Activated CD8-positive, alpha-beta memory T cell treated with anti-CD3 and anti-CD28 coated beads, Interleukin-2, amount 50 U/mL, for 48 hours (primary cell): ENCODE measurements at places on chromosomes 12 and 14.

DNA sequence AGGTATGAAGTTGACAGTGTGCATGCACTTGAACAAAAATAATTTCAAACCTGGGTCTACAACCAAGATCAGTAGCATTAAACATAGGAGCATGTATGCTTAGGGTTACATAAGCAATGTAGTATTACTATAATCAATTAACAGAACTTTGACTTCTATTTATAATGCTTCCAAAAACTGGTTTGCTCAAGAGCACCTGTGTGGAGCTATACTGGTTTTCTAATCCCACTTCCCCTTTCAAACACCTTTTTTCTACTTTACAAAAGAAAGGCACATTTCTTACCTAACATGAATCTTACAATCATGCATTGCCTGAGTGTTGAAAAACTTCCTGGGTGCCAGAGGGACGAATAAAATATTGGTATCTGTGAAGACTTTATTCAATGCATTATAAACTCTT, 72.7 kb downstream of the EFCAB11 start:
- no peak for DNase-seq

DNA sequence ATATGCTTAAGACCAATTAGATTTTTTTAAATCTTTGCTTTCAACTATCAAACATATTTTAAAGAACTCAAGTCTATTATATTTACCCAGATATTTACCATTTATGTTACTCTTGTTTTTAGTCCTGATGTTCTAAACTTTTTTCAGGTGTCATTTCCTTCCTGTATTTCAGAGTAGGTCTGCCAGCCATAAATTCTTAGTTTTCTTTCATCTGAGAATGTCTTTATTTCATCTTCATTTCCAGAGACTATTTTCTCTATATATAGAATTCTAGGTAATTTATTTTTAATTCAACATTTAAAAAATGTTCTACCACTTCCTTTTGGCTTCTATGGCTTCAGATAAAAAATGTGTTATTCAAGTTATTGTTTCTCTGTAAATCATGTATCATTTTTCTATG, 218.2 kb upstream of the AMIGO2 start:
- DNase-seq = no peak

GRCh38 chr12:92929983-92930382, 888 bp upstream of the EEA1 start:
- no peak for DNase-seq

DNA sequence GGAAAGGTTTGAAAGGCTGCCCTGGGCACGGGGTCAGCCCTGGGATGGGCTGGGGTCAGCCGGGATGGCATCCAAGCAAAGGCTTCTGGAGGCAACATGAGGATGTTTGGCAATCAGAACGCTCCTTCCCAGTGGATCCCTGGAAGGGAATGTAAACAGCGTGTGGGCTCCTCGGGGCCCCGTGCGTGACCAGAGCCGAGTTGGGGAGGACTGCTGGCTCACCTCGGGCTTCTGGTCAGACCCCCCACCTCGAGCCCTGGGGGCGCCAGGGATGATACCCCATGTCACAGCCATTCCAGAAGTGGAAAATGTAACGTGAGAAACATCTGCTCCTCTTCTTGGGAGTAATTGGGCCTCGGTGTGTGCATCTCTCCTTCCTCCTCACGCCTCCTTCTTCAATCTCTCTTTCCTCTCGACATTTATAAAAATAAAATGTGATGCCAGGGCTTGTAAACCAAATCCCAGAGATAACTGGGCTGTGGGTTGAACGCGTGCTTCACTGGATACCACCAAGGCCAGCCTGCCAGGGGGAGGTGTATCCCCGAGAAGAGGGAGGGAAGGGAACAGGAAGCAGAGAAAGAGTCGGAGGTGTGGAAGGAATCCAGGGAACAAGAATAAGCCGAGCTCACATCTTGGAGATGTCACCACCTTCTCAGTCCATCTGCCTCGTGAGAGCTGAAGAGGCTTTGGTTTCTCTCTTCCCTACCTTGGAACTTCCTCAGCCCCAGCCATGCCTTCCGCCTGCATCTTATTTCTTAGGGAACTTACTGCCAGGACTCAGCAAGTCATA, 144.8 kb downstream of the NUAK1 start:
- DNase-seq = no peak

DNA sequence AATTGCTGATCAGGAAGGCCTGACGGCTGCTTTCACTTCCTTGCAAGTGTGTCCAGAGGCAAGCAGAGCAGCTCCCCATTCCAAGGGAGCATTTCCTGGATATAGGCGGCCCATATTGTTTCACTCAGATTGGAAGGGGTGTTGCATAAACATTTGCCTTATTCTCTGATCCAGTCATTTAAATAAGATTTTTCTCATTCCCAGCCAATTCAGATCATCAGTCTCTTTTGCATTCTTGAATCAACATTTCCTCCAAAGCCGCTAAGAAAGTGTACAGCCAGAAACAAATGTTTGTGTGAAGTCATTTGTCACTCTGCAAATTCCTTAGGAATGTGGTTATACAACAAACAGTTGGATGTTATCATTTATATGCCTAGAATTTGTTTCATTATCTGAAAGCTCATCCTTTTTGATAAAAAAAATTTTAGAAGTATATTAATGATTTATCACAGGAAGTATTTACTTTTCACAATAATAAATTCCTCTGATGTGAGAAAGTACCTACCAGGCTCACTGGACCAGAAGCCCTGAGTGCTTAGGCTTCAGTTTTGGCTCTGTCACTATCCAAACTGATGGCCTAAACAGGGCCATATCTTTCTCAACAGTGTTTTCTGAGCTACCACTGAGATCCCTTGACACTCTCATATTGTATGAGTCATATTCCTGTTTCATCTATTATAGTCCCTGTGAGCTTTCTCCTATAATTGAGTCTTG, 379.6 kb downstream of the CCDC91 start:
- no peak for DNase-seq

- DNase-seq = no peak
Observed at GRCh38 chr12:128245121-128245520, 21.8 kb upstream of the TMEM132C start.

GRCh38 chr14:22900081-22900799, 17.2 kb downstream of the REM2 start:
- DNase-seq = no peak

- DNase-seq = no peak
Observed at GRCh38 chr12:51947246-51947996, 4.1 kb upstream of the ACVR1B start.

- DNase-seq = no peak
Observed at GRCh38 chr14:91373591-91374254, 43.9 kb downstream of the CCDC88C start.

- DNase-seq = peak; percentile 68
Observed at GRCh38 chr12:57240926-57241401, 10.0 kb downstream of the STAC3 start.

DNA sequence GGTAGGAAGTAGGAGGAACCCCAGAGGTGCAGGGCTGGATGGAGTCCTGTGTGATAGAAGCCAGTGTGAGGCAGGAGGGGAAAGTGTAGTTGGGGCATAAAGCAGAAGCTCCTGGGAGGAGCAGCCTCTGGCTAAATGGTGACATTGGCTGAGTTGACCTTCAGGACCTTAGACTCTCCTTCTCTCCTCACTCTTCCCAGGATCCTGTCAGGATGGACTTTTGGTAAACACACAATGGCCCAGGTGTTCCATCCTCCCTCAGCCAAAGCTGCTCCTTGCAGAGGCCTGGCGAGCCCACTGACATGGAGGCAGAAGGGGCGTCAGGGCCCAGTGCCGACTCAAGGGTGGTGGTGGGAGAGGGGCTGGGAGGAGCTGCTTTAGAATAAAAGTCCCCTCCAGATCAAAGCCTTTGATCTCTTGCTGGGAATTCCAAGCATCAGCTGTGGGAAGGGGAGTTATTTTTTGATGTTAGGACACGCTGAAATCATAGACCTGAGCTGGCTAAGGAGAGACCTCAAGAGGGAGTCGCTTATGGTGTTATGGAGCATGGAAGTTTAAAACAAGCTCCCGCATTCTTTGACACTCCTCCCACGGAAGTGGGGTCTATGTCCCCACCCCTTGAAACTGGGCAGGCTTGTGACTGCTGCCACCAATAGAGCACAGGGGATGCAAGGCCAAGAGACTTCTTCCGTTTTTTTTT, 44.1 kb downstream of the SMIM41 start:
- DNase-seq = no peak

DNA sequence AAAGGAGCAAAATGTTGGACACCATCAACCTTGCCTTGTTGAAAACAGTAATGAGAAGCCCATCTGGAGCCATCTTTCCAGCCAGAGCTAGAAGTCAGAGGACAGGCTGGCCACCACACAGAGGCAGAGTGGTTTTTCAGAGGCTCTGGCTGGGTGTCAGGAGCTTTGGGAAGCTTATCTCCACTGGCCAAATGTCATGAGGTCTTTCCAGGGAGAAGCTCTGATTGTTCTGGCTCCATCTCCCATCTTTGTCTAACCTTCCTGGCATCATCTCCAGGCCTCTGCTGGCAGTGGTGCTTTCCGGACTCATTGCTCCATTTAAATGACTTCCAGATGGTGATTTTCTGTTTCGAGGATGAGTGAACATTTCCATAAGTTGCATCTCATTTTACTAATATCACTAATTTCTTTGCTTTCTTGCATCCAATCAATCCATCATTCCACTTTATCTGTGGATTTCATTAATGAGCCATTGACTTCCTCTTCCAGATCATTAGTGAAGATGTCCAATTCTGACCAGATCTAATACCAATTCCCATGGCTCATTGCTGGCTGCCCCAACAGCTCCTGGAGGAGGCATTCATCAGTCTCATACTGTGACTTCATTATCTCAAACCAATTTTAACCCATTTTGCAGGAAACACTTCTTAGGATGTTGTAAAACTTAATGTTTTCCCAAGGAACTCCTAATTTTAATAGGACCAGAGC, 35.3 kb upstream of the TMTC1 start:
- DNase-seq = no peak

DNA sequence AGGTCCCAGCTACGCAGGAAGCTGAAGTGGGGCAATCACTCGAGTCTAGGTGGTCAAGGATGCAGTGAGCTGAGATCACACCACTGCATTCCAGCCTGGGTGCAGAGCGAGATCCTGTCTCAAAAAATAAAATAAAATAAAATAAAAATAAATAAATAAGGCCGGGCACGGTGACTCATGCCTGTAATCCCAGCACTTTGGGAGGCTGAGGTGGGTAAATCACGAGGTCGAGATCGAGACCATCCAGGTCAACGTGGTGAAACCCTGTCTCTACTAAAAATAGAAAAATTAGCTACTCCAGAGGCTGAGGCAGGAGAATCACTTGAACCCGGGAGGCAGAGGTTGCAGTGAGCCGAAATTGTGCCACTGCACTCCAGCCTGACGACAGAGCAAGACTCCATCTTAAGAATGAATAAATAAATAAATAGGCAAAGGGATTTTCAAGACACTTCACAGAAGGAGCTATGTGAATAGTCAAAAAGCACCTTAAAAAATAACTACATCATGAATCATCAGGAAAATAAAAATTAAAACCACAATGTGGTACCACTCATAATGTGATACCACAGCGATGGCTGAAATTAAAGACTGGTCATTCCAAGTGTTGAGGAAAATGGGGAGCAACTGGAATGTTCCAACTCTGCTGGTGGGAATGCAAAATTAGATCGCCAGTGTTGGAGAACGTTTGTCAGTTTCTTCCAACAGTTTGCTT, 92.9 kb upstream of the TBX3 start:
- no peak for DNase-seq

GRCh38 chr14:103078420-103078749, 5.6 kb upstream of the LBHD2 start:
- DNase-seq = peak; percentile 84

DNA sequence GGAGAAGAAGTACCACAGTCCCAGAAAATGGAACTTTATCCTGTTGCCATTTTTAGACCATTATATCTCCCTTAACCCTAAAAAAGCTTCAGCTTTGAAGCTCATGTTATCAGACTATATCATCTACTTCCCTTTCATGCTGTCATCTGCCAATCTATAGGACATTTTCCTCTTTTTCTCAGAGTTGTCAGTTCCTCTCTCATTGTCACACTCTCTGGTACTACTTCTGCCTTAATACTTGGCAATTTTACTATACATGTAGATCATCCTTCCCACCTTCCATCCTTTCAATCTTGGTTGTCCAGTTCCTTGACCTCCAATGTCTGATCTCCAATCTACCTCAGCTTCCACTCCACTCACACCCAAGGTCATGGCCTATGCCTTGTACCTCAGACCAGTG, 57.4 kb downstream of the SLC15A5 start:
- DNase-seq = no peak

- no peak for DNase-seq
Observed at GRCh38 chr12:127038761-127039160, 1228.2 kb upstream of the TMEM132C start.

GRCh38 chr12:45227316-45228067, 11.6 kb downstream of the ANO6 start:
- no peak for DNase-seq

- DNase-seq = no peak
Observed at GRCh38 chr12:123690191-123690840, 19.4 kb downstream of the TCTN2 start.

DNA sequence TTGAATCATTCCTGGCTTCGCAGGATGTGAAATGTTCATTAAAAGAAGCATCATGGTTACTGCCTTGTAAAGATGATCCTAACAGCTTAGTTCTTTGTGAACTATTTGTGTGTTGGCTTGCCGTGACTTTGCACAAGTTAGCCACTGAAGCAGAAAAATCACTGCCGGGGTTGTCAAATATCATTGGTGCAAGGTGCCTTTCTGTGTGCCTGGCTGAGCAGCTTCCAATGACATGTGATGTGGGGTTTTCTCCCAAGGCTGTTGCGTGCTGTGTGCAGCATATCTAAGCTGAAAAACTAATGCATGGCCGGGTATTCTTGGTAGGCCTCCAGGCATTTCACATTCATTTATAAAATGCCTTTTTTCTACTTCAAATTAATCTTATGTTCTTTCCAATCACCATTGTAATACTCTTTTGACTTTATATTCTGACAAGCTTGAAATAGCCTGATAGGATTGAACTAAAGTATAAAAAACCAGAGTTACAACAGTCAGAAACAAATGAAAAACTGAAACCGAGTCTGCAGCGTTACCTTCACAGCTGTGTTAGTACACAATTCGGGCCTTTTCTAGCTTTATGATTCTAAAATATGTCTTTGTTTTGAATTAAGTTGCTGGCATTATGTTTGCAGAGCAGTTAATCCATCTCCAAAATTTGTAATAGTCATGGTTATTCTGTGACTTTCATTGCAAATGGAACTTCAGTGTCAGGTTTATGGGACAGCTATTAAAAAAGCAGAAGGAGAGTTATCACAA, 222.1 kb downstream of the SYT1 start:
- no peak for DNase-seq

GRCh38 chr12:76669981-76670380, 93.9 kb upstream of the ZDHHC17 start:
- DNase-seq = no peak

DNA sequence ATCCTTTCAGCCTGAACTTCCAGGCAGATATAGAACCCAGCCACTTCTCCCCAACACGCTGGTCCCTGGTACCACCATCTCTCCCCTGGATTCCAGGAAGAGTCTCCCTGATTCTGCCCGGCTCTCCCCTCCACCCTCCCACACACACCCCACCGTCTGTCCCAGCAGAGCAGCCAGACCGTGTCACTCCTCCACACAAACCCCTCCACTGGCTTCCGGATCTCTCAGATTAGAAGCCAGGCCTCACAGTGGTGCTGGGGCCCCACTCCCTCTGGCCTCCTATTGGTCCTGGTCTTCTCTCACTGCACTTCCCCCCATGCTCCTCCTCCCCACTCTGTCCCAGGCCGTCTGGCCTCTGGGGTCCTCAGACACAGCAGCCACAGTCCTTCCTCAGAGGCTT, 52.4 kb upstream of the CDKN3 start:
- DNase-seq = no peak
